Astrocyte (in vitro differentiated cells and primary cell): ENCODE measurements at places on chromosomes 16 and 17.
A peak's percentile ranks its signal among the peaks of the same experiment; 100 is the strongest.

DNA sequence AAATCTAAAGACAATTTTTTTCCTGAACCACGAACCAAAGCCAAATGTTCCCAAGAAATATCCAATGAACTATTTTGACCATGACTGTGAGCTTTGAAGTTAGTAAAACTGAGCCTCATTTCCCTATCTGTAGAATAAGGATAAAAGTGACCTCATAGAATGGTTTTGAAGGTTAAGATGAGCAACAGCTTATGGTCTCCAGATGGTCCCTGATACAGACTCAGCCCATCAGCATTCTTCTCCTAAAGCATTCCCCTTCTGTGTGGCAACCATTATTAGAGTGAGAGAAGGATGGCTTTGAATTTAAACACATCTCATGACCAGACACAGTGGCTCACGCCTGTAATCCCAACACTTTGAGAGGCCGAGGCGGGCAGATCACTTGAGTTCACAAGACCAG lies 70.1 kb downstream of the COPRS start:
- DNase-seq: peak; percentile 40

DNA sequence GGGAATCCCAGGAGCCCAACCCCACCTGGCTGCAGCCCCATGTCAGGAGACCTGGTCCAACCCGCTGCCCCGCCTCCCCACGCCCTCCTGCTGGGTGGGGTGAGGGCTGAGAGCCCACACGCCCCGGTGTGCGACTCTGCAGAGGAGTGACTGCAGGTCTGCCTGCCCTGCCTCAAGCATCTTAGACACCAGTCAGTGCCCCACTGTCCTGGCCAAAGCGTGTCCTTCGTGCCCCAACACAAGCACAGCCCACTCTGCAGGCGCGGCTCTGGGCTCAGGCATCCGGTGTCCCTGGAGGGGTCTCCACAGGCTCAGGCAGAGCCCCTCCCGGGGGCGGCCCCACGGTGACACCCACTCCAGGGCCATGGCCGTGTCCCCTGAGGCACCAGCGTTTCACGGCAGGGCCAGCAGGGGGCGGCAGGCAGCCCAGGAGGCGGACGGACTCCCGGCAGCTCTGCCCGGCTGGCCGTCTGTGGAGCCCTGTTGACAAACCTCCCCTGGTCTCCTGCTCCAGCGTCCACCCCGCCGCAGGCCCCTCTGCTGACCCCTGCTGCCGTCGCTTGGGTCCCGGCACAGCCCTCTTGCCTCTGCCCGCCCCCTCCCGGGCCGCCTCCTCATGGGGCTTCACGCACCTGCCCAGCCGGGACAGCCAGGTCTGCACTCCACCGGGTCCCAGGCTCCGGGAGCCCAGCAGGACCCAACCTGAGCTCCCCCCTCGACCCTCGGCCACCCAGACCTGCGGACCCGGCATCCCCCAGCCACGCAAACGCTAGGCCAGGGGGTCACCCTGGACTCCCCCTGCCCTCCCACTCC lies 8.6 kb upstream of the UBE2I start:
- no peak for DNase-seq

DNA sequence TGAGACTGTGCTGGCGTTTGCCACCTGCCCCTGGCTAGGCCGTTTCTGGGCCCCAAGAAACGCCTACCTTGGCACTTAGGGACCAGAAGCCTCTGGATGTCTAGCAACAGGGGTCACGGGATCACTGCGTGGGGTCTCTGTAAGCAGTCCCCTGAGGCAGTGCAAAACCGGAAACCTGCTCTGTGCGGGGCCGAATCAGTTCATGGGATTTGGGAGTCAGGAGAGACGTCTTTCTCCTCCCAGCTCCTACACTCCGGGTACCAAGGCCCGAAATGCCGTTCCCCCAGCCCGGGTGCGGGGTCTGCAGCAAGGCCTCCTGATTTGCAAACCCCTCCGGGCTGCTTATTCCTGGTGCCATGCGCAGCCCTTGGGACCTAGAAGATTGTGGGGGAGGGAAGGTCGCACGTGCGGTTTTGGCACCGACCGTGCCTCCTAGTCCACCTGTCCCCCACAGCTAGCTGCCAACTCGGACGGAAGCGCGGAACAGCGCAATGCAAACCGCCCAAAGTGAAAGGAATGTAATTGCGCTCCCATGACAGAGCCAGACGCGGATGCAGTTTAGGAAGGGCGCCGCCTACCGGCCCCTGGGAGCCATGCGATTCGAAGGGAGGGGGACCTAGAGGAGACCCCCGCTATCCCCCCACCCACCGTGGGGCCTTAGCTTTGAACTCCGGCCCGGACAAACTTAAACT lies 6.5 kb downstream of the IRX5 start:
- DNase-seq: peak; percentile 59

GRCh38 chr17:77437017-77437416 lies 296.2 kb downstream of the SEC14L1 start:
- peak; percentile 71 for DNase-seq

DNA sequence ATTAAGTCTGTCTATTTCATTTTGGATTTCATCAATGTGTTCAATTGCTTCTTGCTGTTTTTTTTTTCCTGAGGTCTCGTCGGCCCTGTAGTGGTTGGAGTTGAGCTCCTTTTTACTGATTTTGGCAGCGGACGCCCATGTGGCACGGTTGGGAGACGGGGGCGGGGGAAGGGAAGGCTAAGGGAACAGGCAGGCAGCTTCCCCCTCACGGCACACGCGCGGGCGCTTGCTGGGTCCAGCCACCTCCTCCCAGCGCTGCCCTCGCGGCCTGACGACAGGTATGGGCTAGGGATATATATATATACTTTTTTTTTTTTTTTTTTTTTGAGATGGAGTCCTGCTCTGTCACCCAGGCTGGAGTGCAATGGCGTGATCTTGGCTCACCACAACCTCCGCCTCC lies 11.4 kb downstream of the HSF5 start:
- no peak for DNase-seq

- DNase-seq: no peak
Measured at GRCh38 chr16:3461151-3461550, 17.7 kb downstream of the NAA60 start.

DNA sequence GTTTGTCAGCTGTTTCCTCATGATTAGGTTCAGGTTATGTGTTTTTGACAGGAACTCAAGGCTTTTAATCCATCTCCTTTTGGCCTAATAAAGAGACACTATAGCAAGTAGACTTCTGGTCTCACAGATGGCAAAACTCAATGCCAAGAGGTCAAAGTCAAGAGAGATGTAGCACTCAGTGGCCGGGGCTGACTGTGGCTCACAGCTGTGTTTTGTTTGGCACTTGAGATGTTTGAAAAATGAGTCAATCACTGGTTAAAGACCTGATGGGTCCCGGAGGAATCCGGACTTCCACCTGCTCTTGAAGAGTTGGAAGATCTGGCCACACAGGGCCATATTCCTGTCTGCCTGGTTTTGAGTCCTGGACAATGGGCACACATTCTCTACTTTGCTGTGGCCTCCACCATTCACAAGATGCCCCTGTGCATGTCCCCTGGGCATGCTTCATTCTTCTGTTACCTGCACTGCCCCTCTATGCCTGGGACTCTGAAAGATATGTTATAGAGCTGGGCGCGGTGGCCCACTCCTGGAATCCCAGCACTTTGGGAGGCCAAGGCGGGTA lies 210.3 kb downstream of the SNX29 start:
- DNase-seq: no peak

DNA sequence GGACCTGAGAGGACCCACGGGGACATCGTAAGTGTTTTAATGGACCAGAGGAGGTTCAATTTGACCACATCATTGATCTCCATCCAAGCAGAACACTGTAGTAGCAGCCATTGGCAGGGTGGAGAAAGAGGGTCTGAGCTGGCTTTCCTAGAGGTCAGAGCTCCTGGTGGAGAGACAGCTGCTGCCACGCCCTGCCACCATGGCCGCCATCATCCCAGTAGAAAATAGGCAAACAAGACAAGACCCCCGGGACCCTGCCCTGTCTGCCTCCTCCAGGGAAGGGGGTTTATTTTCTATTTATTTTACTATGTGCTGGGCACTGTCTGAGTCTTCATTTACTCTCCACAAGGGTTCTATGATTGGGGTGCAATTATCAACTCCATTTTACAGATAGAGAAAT lies 11.4 kb upstream of the ITGA3 start:
- DNase-seq: no peak

GRCh38 chr17:66165537-66166123 lies 26.3 kb downstream of the CEP112 start:
- DNase-seq: peak; percentile 24

DNA sequence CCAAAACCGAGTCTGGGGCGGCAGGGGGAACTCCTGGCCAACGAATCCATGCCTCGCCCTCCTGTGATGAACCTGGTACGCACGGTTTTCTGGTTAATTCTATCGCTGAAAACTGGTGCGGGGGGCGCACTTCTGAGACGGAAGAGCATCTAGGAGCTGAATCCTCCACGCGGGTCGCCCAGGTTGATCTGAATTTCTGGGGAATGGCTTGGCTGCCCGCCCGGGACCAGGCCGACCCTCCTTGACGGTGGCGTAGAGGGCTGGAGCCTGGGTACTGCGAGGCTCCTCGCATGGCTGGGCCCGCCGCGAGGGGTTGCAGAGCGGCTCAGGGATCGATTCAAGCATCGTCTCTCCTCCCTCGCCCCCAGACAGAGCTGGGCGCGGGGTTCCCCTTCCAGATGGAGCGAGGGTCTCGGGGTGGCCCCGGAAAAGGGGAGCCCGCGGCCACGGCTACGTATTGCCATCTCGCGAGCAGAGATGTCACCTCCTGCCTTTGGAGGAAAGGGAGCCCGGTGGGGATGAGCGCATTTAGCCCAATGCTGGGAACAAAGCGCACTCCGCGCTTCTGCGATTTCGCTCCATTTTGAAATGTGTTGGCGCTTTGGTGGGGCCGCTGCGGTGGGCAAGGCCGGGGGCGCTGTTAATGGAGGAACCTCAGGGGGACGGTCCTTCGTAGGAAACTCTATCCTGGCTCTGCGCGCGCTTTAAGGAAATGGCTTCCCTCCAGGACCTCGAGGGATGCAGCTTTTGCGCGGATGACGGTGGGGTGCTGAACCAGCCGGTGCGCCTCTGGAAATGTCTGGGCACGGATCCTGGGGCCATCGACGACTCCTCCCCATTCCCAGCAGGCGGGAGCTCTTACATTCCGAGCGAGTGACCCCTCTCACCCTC lies 2.7 kb downstream of the MAPT start:
- DNase-seq: no peak

- DNase-seq: peak; percentile 47
Measured at GRCh38 chr16:89052890-89053724, 40.5 kb upstream of the ACSF3 start.

- peak; percentile 94 for DNase-seq
Measured at GRCh38 chr17:78600181-78600721, 23.1 kb upstream of the DNAH17 start.

GRCh38 chr17:61812747-61813146 lies 50.6 kb downstream of the BRIP1 start:
- no peak for DNase-seq

GRCh38 chr17:79778504-79779083 lies 646 bp downstream of the CBX2 start:
- DNase-seq: no peak

GRCh38 chr17:57679906-57680695 lies 65.0 kb downstream of the CCDC182 start:
- DNase-seq: no peak

DNA sequence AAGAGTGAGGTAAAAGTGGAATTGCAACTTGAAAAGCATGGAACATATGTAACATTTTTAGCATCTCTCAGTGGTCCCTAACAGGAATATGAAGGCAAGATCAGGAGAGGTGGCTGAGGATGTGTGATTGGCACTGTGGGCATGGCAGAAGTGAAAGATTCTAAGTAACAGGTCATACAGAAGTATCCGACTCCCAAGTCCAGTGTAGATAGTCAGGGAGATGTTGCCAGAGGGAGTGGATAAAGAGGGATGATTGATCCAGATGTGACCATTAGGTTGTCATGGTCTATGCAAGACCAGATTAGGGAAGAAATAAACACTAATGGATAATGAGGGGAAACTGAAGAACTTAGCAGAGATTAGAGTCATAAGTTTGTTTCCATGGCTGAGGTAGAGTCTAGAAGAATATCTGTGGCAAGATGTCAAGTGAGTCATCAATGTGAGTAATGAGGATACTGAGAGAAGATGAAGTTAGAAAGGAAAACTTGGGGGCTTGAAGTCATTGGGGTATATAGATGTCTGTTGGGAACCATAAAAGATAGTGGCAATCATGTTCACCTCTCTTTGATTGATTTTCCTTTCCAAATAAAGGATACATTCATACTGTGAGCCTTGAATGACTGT lies 23.9 kb upstream of the CAPNS2 start:
- DNase-seq: peak; percentile 82

- no peak for DNase-seq
Measured at GRCh38 chr16:66066404-66066803, 300.1 kb upstream of the CDH5 start.

DNA sequence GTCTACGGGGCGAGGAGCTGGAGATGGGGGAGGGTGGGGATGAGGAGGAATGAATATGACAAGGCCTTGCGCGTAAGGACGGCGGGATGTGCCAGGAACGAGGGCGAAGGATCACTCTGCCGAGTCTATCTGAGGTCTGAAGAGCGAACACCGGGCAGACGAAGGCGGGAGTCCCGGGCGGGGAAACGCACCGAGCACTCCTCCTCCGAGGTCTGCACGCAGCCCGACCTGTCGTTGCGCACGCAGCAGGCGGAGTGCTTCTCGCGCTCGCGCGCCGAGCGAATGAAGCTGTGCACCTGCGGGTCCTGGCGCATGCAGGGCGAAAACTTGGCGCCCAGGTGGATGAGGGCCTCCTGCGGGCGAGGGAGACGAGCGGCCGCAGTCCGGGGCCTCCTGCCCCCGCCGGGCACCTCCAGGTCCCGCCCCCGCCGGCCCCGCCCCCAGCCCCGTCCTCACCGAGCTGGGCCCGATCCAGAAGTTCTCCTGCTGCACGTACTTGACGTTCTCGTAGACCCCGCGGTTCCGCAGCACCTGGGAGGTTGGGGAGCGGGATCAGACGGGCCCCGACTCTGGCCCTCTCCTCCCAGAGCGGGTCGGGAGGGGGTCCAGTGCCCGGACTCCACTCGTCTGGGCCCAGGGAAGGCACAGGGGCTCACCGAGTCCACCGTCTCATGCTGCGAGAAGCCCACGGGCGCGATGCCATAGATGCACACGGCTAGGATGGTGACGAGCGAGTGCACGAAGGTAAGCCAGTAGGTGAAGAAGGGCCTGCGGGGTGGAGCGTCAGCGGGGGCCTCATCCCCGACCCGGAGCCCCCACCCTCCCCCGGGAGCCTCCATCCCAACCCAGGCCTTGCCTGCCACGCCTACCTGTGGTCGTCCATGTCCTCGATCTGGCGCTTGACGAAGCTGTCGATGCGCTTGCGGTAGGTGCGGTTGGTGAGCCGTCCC lies 7.6 kb downstream of the SNRNP25 start:
- DNase-seq: no peak

GRCh38 chr16:73713778-73714495 lies 582.7 kb upstream of the PSMD7 start:
- no peak for DNase-seq
